NCI-H1436 (cell line): ENCODE measurements at places on chromosomes 7 and 10.

DNA sequence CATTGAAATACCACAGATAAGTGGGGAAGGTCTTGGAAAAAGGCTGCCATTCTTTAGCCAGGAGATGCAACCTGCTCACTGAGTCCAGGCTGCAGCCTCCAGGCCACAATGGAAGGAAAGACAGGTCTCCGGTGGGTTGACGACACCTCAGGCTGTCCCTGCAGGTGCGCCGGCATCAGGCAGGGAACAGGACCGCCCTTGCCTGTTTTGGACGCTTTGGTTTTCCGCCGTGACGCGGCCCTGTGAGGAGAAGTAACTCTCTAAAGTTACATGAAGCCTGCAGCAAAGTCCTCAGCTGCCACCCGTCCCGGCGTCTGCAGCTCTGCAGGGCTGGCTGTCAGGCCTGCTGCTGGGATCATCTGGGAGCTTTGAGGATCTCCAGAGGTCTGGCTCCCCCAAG, 147.0 kb downstream of the WDR37 start:
- DNase-seq: no peak

GRCh38 chr10:125928928-125929585, 32.7 kb downstream of the FANK1 start:
- DNase-seq: no peak

- no peak for DNase-seq
These were observed 66.5 kb upstream of the CTBP2 start for GRCh38 chr10:125226823-125227222.

DNA sequence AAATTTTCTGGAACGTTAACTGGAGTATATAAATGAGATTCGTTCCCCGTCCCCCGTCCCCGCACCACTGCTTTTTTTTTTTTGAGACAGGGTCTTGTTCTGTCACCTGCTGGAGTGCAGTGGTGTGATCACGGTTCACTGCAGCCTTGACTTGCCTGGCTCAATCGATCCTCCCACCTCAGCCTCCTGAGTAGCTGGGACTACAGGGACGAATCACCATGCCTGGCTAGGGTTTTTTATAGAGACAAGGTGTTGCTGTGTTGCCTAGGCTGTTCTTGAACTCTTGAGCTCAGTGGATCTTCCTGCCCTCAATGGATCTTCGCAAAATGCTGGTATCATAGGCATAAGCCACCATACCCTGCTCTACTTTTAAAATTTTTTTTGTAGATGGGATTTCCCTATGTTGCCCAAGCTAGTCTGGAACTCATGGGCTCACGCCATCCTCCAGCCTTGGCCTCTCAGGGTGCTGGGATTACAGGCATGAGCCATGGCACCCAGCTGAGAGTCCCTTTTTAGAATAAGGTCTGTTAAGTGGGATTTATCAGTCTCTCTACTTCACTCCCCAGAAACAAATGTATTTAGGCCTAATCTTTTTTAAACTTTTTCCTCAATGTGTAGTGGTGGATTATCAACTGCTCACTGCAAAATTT, 122.9 kb downstream of the LYZL1 start:
- DNase-seq: no peak

DNA sequence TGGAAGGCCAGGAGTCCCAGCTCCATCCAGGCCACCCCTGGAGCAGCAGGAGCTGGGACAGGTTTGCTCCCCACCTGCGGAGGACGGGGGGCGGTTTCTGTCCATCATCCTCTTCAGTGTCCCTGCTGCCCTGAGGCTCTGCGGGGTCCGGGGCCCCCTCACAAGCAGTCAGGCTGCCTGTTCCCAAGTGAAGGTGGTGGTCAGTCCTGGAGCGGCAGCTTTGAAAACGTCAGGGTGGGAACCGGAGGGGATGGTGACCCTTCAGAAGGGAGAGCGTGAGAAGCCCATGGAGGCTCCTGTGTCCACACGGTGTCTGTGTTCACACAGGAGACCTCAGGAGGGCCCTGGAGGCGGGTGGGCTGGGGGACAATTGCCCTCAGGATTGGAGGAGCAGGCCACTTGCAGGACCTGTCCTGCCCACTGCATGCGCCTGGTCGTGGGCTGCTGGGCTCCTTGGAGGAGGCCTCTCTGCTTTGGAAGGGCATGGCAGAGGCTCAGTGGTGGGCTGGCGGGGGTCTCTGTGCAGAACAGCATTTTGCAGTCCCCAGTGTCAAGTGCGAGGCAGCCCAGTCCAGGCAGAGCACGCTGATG, 49.3 kb upstream of the INPP5A start:
- DNase-seq: no peak

DNA sequence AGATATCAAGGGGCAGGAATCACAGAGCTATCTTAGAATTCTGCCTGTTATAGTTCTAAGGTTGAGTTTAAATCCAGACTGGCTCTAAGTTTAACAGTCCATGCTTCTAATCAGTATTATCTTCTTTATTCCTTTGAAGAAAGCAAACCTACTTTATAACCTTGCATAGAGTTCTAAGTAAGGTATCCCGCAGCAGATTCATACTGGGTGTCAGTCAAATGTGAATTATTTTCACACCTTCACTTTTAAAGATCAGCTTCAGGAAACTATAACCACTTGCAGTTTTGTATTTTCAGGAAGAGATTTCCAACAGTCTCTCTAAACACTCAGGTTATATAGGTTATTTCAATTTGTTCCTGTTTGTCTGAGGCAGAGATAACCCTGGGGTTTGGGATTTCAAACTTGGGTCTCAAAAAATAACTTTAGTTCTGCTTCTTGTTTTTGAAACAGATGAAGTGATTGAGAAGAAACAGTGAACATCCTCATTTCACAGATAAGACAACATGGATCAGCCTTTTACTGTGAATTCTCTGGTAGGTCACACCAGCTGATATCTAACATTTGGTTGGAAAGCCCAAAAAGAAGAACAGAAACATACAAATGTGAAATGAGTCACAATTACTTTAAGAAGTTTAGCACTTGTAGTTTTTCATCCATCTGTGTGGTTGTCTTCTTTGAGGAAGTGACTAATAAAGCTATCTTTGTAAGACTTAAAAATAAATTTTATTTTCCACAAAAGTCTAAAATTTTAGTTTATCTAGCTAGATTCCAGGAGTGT, 21.4 kb downstream of the STAMBPL1 start:
- DNase-seq: no peak

- peak; percentile 26 for DNase-seq
These were observed 7.9 kb downstream of the SLC25A28 start for GRCh38 chr10:99612167-99612831.
